ENCODE measurements at places on chromosomes 3 and 15.

DNA sequence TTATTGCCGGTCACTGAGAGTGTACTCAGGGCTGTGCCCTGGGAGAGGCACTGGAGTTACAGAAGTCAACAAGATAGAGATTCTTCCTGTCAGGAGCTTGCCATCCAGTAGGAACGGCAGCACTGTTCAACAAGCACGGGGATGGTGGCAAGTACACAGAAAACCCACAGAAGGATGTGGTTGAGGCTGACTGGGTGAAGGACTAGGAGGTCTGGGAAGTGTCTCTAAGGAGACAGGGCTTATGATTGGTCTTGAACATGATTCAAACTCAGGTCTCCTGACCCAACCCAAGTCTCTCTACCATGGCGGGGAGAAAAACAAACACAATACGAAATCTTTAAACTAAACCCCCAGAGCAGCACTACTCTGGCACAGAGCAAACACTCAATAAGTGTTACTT is 37.6 kb downstream of the ERICH6 start:
- no peak for DNase-seq

GRCh38 chr3:98095882-98096281 is 8.9 kb downstream of the OR5AC2 start:
- no peak for DNase-seq

GRCh38 chr3:178483704-178484103 is 52.5 kb upstream of the KCNMB2 start:
- no peak for DNase-seq

DNA sequence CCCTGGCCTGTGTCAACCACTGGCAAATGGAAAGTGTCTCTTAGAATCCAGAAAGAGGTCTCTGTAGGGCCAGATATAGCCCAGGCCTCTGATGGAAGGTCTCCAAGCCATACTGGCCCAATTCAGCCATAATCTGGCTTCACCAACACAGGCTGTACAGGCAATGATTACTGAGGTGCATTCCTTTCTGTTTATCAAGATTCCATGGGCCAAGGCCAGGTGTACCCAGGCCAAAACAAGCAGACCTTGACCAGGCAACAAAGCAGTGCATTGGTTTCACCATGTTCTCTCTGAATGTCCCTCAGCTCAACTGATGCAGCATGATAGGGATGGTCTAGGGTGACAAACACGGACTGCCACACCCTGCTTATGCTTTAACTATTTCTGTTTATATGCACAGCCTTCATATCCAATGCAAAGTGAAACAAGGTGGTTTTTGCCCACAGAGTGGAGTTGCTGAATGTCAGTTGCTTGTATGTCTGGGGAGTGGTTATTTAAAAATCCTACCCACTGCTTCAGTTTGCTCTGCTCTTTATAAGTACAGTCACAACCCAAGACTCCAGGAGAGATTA is 25.2 kb downstream of the CCNL1 start:
- DNase-seq: no peak

GRCh38 chr3:117495620-117496019 is 786.0 kb downstream of the TUSC7 start:
- DNase-seq: no peak

DNA sequence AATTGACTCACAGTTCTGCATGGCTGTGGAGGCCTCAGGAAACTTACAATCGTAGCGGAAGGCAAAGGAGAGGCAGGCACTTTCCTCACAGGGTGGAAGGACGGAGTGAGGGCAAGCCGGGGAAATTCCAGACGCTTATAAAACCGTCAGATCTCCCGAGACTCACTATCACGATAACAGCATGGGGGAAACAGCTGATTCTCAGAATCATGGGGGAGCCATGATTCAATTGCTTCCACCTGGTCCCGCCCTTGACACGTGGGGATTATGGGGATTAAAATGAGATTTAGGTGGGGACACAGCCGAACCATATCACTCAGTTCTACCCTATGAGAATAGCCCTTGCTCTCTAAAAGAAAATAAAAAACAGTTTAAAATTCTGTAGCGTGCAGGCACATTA is 13.4 kb upstream of the SYNPR start:
- DNase-seq: no peak

GRCh38 chr15:70463453-70463834 is 299.9 kb downstream of the UACA start:
- no peak for DNase-seq

GRCh38 chr3:111831840-111832239 is 27.2 kb upstream of the PHLDB2 start:
- DNase-seq: peak; percentile 10

DNA sequence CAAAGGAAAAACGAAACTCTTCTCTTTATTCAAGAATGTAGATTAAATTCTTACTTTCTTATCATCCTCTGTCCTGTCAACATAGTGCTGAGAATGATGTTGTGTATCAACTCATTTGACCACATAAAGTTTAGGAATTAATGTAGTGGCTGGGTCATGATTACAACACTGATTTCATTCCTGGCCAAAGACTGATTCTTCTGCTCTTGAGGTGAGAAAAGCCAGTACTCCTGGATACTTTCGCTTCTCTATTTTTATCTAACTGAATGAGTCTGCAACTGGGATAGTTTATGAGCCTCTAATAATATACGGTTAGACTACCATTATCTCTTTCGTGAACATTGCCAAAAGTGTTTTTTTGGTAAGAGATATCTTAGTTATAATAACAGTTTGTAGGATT is 173.0 kb downstream of the LPP start:
- DNase-seq: no peak

GRCh38 chr15:66326051-66326450 is 30.4 kb downstream of the TIPIN start:
- DNase-seq: no peak

- DNase-seq: no peak
Measured at GRCh38 chr3:175308097-175308496, 449.0 kb downstream of the NAALADL2 start.

- DNase-seq: peak; percentile 16
Measured at GRCh38 chr15:99059010-99059981, 45.6 kb upstream of the SYNM start.

GRCh38 chr3:170062769-170063168 is 25.0 kb downstream of the GPR160 start:
- DNase-seq: no peak

- no peak for DNase-seq
Measured at GRCh38 chr3:111076732-111077131, 5.1 kb downstream of the NECTIN3 start.

DNA sequence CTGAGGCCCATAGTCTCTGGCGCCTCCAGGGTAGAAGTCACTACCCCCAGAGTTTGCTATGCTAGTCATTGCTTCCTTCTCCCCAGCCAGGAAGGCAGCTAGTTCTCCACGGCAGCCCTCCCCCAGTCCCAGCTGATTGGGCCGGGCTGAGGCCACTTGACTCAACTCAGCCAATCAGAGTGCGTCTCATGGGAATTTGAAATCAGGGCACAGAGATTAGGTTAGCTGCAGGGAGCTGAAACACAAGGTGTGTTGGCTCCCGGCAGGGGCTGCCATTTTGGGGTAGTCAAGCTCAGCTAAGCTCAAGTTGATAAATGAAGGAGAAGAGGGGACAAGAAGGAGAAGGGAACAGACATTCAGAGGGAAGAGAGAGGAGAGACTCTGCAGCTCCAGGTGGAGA is 32.8 kb downstream of the LINGO1 start:
- no peak for DNase-seq

GRCh38 chr15:52255008-52255407 is 40.6 kb downstream of the MYO5C start:
- DNase-seq: no peak

GRCh38 chr3:194905696-194906095 is 220.0 kb downstream of the FAM43A start:
- no peak for DNase-seq

- no peak for DNase-seq
Measured at GRCh38 chr15:86115145-86115801, 35.6 kb downstream of the AGBL1 start.

DNA sequence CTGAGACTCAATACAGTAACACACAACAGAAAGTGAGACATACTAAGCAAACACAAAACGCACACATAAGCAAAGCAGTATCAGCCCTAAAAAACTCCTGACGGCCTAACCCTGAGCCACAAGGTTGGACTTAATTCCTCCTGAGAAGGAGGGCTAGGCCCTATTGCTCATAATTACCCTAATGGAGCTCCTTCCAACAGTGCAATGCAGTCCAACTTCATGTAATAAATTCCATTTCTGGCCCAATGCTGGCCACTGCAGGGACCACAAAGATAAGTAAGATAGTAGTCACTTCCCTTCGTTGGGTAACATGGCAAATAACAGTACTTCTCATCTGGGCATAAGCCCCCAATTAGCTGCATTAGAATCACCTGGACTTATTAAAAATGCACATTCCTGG is 4.2 kb downstream of the VPS39 start:
- no peak for DNase-seq

DNA sequence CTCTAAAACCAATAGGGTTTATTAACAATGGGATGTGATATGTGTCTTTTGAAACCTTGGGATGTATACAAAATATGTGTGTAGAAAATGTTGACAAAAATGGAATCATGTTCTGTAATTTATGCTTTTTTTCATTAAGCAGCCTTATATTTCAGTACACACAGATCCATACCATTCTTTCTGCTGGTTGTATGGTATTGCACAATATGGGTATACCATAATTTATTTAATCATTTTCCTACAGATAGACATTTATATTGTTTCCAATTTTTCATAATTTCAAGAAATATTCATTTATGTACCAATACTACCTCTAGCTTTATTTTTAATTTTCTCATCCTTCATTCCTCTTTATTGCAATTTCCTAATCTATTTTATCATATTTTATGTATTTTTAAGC is 83.5 kb downstream of the NEK10 start:
- DNase-seq: no peak

- DNase-seq: no peak
Measured at GRCh38 chr15:77591968-77592613, 40.6 kb downstream of the LINGO1 start.
